ENCODE measurements at places on chromosomes 7 and 10.

- no peak for DNase-seq
These were observed 706.8 kb upstream of the LRRTM3 start for GRCh38 chr10:66218981-66219587.

- no peak for DNase-seq
These were observed 187.9 kb downstream of the ZNF365 start for GRCh38 chr10:62562101-62562500.

DNA sequence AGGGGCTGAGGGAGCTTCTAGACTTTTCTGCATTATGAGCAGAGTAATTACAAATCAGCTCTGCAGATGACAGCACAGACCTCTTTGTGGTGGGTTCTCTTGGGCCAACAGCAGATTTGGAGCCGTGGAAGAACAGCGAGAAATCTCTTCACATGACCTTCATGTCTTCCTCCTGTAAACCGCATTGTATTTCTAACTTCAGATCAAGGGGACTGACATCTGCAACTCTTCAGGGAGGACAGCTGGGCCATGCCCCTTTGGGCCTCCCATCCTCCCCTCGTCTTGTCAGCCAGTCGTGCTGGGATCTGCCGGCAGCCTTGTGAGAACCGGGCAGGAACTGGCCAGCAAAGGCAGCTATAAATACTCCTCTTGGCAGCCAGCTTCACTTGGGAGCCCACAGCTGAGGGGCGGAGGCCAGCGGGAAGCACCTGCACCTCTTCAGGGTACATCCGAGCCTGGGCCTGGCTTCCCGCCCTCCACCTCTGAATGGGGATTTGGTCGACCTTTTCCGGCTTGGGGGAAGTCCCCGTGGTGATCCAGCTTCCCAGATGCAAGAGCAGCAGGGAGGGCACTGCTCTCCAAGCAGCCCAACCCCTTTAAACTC lies 54.7 kb downstream of the STEAP1B start:
- no peak for DNase-seq

DNA sequence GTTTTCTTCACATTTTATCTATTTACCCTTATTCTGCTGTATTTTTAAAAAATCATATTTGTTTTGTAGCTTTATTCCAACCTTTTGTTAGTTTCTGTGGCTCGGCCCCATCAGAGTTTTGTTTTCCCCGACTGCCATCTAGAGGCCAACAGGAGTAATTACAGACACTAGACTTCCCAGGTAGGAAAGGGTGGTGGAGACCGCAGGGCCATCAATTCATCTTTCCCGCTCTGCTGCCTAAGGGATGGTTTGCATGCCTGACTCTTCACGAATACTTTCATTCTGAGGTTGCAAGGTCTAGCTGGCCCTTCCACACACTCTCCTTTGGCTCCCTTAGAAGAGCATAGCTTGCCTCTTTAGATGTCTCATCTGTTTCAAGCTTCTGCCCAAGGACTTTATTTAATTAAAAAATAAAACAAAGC lies 38.3 kb downstream of the LYZL2 start:
- peak; percentile 9 for DNase-seq
